Activated CD8-positive, alpha-beta memory T cell treated with anti-CD3 and anti-CD28 coated beads, Interleukin-2, amount 50 U/mL, for 4 hours (primary cell): ENCODE measurements at places on chromosomes 16 and 17.
A peak's percentile ranks its signal among the peaks of the same experiment; 100 is the strongest.

GRCh38 chr17:75078284-75079022 is 9.3 kb upstream of the SLC16A5 start:
- DNase-seq: no peak

- no peak for DNase-seq
Measured at GRCh38 chr16:27080895-27081294, 14.2 kb downstream of the C16orf82 start.

- peak; percentile 70 for DNase-seq
Measured at GRCh38 chr17:42536372-42537155, 523 bp downstream of the NAGLU start.

GRCh38 chr17:28133562-28133970 is 91.1 kb downstream of the NLK start:
- DNase-seq: no peak

GRCh38 chr17:80951121-80952090 is 40.2 kb upstream of the CHMP6 start:
- DNase-seq: peak; percentile 12

- no peak for DNase-seq
Measured at GRCh38 chr17:69046121-69046807, 14.5 kb downstream of the ABCA9 start.

DNA sequence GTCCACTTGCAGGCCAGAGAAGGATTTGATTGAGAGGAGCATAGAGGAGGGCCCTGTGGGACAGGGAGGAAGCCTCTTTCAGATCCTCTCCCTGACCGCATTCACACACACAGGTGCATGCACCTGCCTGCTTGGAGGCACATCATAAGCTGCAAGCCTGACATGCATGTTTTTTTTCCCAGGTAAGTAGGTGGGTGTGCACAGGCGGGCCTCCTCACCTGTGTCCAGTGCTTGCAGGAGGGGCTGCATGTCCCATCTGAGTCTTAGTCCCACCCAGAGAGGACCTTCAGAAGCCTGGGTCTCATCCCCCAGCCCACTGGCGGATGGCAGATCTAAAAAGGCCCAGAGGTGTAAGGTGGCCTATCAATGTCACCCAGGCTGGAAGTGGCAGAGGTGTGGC is 130.8 kb downstream of the TMEM132E start:
- no peak for DNase-seq

GRCh38 chr17:66203274-66204015 is 11.5 kb upstream of the CEP112 start:
- DNase-seq: no peak

DNA sequence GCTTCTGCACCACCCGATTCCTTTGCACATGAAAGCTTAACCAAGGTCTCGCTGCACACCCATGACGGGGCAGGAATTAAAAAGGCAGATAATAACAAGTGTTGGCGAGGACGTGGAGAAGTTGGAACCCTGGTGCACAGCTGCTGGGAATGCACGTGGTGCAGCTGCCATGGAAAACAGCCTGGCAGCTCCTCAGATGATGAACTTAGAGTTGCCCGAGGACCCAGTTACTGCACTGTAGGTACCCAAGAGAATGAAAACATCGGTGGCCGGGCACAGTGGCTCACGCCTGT is 211.6 kb upstream of the CIBAR2 start:
- no peak for DNase-seq

GRCh38 chr16:23948949-23949411 is 113.2 kb downstream of the PRKCB start:
- peak; percentile 71 for DNase-seq

DNA sequence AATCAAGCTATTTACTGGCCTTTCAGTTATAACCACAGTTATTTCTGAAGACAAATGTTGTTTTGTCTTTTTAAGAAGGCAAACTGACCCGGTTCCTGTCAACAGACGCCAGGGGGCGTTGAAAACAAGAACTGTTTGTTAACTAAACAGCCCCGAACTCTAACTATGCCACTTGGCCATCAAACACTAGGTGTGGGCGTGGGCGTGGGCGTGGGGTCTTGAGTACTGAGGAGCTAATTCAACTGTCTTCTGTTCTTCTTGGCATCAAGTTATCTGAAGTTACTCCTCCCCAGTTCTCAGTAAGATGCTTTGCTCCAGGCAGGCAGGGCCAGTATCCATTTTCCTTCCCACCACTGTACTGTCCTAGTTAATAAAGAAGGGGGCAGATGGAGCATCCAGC is 63.3 kb upstream of the MTMR4 start:
- peak; percentile 54 for DNase-seq

DNA sequence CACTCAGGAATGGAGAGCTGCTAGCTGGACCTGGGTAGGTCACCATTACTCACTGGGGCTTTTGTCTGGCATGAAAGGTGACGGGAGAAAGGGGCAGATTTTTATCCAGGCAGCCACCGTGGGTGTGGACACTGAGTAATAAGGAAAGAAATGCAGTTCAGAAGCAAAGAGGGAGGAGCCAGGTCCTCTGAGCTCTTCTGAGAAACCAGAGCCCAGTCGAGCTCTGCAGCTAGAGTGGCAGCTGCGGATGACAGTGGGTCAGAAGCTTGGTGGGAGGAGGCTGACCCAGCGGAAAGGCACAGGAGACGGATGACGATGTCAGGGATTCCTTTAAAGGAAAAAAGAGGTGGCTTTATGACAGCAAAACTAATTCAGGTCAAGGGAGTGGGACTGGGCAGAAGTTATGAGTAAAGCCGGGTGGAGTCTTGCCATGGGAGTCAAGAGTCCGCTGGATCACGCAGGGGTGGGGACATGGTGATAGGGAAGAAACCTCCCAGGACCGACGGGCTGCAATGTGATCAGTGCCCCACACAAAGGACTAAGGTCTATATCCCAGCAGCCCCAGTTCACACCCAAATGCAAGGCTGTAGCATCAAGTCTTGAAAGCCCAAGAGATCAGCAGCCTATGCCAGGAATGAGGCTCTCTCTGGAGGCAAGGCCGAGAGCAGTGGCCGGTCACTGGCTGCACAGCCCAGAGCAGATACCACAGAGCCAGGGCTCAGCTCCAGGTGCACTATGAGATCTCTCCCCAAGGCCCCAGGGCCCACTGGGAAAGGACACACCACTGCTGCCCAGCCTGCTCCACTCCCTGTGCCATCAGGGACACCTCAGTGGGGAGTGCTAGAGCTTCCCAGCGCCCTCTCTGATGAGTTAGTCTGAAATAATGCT is 6.3 kb upstream of the MNT start:
- no peak for DNase-seq
